ENCODE measurements at places on chromosomes 4 and X. TPM values are rescaled to one million over a fixed set of nuclear protein-coding genes. Genes with fewer than 3 reads are reported as not detected.

DNA sequence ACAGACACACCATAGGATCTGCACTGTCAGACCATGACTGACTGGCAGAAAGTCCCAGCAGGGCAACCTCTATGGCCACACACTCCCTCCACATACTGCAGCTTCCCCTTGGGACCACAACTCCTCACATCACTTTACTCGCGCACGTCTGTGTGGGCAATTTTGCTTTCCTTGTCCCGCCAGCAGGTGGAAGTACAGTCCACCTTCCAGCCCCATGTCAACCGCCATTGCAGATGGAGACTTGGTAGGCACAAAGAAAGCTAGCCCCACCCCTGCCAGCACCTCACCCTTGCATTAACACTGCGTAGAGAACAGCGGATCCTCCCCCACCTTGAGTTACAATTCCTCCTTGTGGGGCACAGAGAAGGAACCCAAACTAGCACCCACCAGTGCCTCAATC lies 74.4 kb upstream of the NAP1L2 start:
- DNase-seq, result no peak

GRCh38 chrX:120474085-120474484 lies 5.0 kb upstream of the LAMP2 start:
- no peak for DNase-seq

GRCh38 chr4:48484494-48485168 lies 1.5 kb downstream of the SLC10A4 start:
- DNase-seq, result no peak

- no peak for DNase-seq
Observed at GRCh38 chr4:52950226-52950625, 88.1 kb downstream of the RASL11B start.

DNA sequence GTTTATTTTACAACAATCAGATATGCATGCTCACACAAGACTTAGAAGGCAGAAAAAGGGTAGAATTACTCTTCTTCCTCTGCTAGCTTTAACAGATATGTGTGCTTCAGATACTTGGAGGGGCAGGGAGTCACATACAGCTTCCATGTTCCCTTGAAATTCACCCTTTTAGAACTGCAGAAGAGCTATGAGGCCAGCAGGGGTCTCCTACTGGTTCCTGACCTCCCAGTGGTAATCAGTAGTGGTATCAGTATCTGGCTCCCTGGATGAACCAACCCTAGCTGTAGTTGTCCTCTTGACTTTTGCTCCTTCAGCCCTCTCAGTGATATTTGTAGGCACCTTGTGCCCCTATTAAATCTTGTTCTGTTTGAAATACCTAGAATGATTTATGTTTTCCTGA lies 81.5 kb downstream of the RCHY1 start:
- no peak for DNase-seq

DNA sequence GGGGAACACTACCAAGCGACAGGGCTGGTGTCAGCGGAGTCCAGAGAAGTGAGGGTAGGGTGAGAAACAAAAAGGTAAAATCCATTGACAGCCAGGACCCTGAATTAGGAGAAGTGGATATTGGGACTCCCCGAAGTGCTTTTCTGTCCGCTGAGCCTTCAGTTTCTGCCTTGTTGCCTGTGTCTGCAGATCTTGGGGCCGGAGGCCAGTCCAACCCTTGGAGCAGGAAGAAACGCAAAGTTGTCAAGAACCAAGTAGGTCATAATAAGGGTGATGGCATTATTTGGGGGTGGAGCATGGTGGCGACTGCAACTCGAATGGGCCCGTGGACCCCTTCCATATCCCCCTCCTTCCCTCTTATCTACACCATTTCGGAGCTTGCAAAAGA lies 1.0 kb downstream of the ARMCX1 start:
- no peak for DNase-seq

DNA sequence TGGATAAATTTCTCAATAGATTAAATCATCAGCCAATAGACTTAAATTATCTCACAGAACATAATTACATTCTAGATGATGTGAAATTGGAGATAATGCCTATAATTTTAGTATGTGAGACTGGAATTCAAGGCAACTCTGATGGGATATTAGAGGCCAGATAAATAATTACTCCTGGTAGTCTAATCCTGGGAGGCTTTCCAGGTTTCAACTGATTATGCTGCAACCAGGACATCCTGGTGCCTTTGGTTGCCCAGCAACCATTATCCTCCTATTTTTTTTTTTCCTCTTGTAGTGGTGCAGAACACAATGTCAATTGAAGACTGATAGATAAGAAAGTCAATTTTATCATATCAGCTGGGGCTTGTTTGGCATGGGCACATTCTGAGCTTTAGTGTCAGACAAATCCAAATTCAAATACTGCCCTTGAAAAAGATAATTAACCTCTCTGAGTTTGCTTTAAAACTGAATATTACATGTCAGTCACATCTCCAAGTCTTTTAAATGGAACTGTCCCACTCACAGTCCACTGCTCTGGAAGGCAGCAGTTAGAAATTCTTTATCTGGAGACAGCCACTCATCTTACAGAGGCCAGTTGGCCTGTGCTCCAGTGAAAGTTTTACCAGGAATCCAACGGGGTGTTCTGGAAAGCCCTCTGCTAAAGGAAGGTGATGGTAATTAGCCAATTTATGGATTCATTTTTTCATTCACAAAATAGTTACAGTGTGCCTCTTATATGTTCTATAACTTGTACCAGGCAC lies 95.3 kb upstream of the GUCY1A1 start:
- DNase-seq, result no peak

DNA sequence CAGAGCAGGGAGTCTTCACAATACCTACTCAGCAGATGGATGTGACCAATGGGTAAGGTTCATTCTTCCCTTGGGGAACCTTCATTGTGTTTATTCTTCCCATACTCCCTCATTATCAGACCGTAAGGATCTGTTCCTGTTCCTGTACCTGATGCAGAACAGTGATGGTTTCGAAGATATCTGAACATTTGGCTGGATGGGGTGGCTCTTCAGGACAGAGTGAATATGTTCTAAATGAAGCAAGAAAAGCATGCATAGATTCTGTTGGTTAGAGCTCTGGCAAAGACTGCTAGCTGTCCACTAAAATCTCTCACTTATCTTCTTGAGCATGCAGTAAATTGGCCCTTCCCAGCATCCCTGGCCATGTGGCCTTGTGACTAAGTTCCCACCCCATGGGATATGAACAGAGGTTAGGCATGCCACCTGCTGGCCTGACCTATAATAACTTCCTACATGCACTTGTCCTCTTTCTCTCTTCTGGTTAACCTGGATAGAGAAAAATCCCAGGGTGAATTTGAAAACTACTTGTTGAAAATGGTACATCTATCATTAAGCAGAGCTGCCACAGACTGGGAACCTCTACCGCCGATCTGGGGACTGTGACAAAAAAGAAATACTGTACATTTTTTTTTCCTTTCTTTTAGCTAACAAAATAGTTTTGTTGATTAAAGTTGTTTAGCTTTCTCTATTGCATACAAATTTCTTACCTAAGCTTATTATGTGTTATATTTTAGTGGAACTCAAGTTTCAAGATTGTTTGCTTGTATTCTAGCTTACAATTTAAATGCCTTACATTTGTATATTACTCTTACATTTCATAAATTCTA lies 60.0 kb upstream of the BANK1 start:
- peak; percentile 80 for DNase-seq

- no peak for DNase-seq
Observed at GRCh38 chrX:23788946-23789345, 6.0 kb downstream of the SAT1 start.

- peak; percentile 56 for DNase-seq
Observed at GRCh38 chr4:167234316-167234881, at the start of gene SPOCK3. TSS of gene SPOCK3 (minus strand) at chr4:167234494.

DNA sequence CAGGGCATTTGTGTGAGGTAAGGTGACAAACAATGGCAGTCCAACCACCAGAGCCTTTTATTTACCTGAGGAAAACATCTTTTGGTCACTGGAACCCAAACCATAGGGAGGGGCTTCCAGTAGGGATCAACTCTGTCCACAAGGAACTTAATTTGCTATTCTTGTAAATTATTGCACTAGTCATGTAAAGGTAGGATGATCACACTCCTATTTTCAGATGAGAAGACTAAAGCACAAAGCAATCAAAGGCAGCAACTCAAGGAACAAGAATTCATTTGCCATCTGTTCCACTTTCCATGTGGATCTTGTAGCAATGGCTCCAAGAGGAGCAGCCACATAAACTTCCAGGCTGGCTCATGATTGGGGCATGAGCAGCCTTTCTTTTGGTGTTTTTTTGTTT lies 35.3 kb downstream of the CD99L2 start:
- DNase-seq, result no peak

- DNase-seq, result no peak
Observed at GRCh38 chr4:178976861-178977260, 1534.6 kb upstream of the AGA start.

DNA sequence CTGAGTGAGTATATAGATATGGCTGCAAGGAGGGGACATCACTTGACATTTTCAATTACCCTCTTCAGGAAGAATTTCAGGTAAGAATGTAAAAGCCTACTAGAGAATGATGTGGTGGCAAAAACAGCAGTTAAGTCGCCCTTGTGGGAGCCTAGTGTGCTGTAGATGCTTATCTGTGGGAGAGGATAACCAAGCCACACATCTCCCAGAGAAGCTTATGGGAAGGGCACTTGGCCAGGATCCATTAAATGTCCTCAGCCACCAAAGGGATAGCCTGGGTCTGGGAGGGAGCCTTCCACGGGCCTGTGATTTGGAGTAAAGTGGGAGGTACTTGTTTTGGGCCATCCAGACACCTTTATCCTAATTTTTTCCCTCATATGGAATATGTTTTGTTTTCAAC lies 41.3 kb upstream of the BCLAF3 start:
- no peak for DNase-seq

DNA sequence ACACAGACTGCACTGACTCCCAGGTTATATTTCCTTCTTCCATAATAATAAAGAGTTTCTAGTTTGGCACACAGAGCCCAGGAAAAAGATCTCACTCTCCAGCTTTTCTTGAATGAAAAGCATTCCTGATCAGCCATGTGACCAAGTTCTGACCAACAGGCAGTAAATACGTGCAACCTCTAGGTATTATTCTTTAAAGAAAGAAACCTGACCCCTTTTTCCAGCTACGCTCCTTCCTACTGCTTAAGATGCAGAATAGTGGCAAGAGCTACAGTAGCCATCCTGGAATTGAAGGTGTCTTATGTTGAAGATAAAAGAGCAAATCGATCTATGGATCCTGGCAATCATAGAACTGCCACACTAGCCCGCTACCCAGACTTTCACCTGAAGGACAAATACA lies 76.7 kb downstream of the LRBA start:
- no peak for DNase-seq

DNA sequence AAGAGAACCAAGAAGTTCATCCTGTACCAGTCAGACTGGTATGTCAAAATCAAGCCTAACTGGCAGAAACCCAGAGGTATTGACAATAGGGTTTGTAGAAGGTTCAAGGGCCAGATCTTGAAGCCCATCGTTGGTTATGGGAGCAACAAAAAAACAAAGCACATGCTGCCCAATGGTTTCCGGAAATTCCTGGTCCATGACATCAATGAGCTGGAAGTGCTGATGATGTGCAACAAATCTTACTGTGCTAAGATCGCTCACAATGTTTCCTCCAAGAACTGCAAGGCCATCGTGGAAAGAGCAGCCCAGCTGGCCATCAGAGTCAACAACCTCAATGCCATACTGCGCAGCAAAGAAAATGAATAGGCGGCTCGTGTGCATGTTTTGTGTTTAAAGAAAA lies 172.7 kb upstream of the MED14 start:
- DNase-seq, result no peak

DNA sequence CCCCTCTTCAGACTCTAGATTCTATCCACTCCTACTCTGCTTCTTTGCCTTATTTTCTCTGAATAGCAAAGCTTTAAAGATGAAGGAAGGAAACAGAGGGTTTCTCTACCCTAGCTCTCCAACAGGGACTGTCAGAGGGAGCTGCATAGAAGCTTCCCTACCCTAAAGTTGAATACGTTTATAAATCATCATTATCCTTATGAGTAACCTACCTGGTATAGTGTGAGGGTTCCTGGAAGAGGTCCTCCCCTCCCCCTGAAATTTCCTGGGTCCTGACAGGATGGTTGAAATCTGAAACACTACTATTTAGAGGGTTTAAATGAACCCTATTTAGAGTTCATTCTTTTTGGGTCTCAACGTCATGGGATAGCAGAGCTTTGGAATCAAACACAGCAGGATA lies 187.0 kb upstream of the RBPJ start:
- DNase-seq, result no peak

GRCh38 chr4:38965866-38966265 lies 66.3 kb downstream of the TMEM156 start:
- no peak for DNase-seq

GRCh38 chrX:13742397-13743176 lies 8.0 kb downstream of the OFD1 start:
- no peak for DNase-seq

- no peak for DNase-seq
Observed at GRCh38 chr4:16772366-16772850, 126.0 kb downstream of the LDB2 start.

DNA sequence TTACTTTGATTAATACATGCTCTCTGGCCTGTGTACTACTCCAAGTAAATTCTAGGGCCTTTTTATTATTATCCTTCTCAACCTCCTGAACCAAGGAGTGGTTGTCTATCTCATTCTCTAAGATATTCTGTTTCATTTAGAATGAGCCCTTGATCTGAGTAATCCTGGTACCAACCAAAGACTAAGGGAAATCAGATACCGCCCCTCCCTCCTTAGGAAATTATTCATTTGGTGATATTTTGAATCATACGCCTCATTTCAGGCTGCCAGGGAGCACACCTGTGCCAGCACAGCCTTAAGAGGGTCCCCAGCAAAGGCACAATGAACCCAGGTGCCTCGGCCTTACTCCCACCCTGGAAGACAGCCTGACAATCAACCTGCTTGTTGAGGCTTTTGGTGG lies 73.2 kb upstream of the STARD8 start:
- DNase-seq, result no peak

Gene TBX22
- total RNA-seq, result 128 TPM

Gene NAT8L
- total RNA-seq, result 56.6 TPM

Gene RNF175
- 0.63 TPM for total RNA-seq

Gene SGMS2
- total RNA-seq, result 31.7 TPM

Gene KIAA1210
- total RNA-seq, result 245 TPM

Gene FAM184B
- total RNA-seq, result 0.08 TPM

Gene TTC29
- 27.4 TPM for total RNA-seq
